ENCODE measurements at places on chromosomes 4 and X. TPM values are rescaled to one million over a fixed set of nuclear protein-coding genes. Genes with fewer than 3 reads are reported as not detected.

The RPS6KA6 gene
- 0.27 TPM for total RNA-seq

The CSAG1 gene
- not detected for total RNA-seq

The SFRP2 gene
- total RNA-seq = not detected

The GAGE12J gene
- not detected for total RNA-seq

The HSFX4 gene
- total RNA-seq = not detected

The LRAT gene
- total RNA-seq = not detected

The POLN gene
- total RNA-seq = 1.4 TPM

The MAGEC1 gene
- total RNA-seq = not detected

The SPOCK3 gene
- total RNA-seq = not detected

The SYP gene
- total RNA-seq = 4.3 TPM

The PYURF gene
- total RNA-seq = 51.2 TPM

The SOD3 gene
- not detected for total RNA-seq

The TCEAL2 gene
- not detected for total RNA-seq

The GRK4 gene
- 4.6 TPM for total RNA-seq

DNA sequence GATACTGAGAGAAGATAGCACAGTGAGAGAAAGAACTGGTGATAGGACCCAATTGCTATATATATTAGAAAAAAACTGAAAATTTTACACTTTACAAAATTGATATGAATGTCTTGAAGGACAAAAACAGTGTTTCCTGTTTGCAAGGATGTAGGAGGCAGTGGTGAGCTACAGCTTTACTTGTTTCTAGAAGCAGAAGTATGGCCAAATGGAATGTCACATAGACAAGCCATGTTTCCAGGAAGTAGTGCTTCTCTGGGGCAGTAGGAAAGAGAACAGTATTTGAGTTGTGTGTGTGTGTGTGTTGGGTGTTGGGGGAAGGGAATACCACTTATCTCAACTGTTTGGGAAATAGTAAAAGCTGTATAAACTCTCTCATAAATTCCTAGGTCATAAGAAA, 60.9 kb upstream of the IBSP start:
- DNase-seq = no peak

GRCh38 chrX:104987063-104987462, 233.4 kb downstream of the TEX13A start:
- no peak for DNase-seq

DNA sequence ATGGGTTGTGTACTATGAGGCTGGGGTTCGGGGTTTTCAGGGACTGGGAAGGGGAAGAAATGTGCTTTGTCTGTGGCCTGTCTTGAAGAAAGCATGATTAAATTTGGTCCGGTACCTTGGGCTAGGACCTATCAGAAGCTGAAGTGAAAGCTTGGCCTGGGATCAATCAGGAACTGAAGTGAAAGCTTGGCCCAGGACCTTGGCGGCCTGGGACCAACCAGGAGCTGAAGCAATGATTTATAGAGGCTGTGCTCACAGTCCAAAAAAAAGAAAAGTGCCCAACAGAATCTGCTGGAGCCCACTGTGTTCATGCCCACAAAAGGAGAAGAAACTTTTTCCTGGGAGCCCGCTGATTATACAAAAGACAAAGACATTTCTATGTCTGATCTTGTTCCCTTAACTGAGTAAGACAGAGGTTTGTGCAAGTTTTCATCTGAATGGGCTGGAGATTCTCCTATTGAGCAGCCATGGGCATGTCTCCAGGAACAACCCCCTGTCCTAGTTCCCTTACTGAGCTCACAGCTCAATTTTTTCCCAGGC, 1427.9 kb downstream of the FAM133A start:
- no peak for DNase-seq

- no peak for DNase-seq
Measured at GRCh38 chr4:101857176-101857575, 66.6 kb downstream of the BANK1 start.

DNA sequence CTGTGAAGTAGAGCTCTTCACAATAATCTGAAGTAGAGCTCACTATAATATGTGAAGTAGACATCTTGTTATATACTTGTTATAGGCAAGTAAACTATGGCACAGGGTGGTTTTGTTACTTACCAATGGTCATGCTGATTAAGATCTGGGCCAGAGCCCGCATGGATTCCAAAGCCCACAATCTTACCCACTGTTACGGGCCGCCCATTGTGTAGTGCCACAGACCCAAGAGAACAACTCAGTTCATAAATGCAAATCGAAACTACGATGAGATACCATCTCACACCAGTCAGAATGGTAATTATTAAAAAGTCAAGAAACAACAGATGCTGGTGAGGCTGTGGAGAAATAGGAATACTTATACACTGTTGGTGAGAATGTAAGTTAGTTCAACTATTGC, 46.9 kb upstream of the CT47C1 start:
- DNase-seq = no peak

DNA sequence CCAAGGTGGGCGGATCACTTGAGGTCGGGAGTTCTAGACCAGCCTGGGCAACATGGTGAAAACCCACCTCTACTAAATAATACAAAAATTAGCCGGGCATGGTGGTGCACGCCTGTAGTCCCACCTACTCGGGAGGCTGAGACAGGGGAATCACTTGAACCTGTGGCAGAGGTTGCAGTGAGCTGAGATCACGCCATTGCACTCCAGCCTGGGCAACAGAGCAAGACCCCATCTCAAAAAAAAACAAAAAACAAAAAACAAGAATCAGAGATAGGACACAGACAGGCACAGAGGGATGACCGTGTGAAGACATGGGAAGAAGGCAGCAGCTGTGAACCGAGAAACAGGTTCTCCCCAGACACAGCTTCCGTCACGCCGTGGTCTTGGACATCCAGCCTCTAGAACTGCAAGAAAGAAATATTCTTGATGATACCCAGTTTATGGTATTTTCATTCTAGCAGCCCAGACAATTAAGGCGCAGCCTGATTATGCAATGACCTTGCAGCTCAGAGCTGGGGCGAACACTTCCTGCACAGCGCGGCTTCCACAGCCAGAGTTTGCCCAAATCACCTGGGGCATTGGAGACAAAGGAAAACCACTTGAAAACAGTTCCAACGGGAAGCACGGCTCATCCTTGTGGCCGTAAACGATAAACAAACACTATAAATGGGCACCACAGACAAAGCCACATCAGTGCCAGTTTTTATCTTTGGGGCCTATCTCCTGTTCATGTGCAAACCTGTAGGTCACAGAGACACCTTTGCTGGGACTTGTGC, 4.2 kb upstream of the ARSD start:
- DNase-seq = no peak

DNA sequence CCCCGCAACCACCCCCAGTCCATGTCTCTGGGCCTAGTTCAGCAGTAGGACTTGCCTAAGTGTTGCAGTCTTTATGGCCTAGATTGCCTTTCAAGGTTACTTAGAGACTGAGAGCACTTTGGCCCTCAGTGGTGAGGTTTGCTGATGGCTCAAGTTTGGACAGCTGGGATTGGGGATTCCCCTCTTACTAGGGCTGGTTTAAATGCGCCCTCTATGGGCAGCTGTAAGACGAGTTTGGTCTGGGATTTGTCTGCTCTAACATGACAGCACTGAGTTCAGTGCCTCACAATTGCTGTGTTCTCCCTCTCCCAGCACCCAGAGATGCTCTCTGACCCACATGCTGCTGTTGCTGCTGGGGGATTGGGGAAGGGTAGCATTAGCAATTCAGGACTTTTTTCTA, 23.1 kb downstream of the DACH2 start:
- no peak for DNase-seq

GRCh38 chr4:80112236-80112635, 39.2 kb upstream of the ANTXR2 start:
- DNase-seq = no peak

DNA sequence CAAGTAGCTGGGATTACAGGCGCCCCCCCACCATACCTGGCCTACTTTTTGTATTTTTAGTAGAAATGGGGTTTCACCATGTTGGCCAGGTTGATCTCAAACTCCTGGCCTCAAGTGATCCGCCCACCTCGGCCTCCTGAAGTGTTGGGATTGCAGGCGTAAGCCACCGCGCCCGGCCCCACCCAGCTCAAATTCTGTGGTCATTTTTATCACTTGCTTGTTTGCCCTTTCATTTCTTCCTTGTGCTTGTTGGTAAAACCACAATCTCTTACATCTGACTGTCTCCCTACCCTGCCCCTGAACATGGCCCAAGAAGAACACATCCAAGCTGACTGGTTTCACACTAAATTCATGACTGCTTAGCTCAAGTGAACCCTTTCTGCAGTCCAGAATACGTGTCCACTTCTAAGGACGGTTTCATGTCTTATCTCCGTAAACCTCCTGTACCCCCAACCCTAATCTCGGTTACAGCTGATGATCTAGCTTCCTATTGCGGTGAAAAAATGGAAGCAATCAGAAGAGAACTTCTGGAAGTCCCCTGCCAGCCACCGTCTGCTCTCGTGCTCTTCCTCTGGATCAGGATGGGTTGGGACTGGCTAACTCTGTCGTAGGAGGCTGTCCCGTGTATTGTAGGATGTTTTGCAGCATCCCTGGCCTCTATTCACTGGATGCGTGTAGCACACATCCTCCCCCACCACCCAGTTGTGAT, 5.4 kb upstream of the RS1 start:
- no peak for DNase-seq

GRCh38 chr4:110165382-110166286, 32.8 kb downstream of the ELOVL6 start:
- peak; percentile 61 for DNase-seq

GRCh38 chrX:129779747-129780146, at the start of gene SASH3:
Gene SASH3, plus strand, starts transcription at chrX:129779949. Its CDS starts 149 bp downstream, at chrX:129780098.
- DNase-seq = peak; percentile 61

GRCh38 chr4:140755774-140756318, 339 bp downstream of the TBC1D9 start:
- no peak for DNase-seq

GRCh38 chr4:11821772-11822430, 393.2 kb upstream of the HS3ST1 start:
- no peak for DNase-seq

GRCh38 chr4:1990348-1990645, 18.5 kb downstream of the NELFA start:
- no peak for DNase-seq

DNA sequence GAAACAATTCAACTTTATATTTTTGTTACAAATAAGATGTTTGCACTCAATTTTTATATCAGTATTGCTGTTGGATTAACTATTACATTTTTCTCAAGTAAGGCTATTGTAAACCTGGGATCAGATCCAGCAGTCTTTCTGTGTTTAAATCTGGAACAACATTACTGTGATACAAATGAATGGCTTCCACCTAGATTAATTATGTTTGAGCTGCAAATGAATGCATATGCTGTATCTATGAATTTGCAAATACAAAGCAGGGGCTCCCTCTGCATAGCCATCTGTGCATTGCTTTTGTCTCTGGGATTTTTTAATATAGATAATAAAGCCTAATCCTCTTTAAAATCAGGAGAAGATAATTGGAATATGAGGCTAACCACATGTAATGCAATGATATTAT, 69.8 kb upstream of the NEIL3 start:
- no peak for DNase-seq

DNA sequence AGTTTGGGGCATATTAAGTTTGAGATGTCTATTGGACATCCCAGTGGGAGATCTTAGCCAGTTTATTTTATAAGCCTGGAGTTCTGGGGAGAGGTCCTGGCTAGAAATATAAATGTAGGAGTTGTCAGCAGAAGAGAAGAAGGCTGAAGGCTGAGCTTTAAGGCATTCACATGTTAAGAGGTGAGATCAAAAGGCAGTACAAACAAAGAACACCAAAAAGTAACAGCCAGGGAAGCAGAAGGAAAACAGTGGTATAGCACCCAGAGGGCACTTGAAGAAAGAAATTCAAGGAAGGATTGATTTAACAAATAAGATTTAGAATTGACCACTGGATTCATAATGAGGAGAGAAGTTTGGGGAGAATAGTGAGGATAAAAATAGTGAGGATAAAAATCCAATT, 141.2 kb upstream of the ATOH1 start:
- DNase-seq = no peak

GRCh38 chr4:88070031-88070430, 62.6 kb downstream of the PKD2 start:
- no peak for DNase-seq

GRCh38 chr4:163228648-163229047, 62.0 kb upstream of the NAF1 start:
- no peak for DNase-seq

Data from activated T-helper 2 cell treated with anti-CD3 and anti-CD28 coated beads, Interferon-gamma antibody, Interleukin-2, Interleukin-4, amounts not matched to agents 10 μg/mL and 5 μg/mL and 100 μg/mL, durations not matched to agents 14 hours and 24 hours and 36 hours (primary cell).